DMS53 (cell line): ENCODE measurements at places on chromosomes 4 and X.

DNA sequence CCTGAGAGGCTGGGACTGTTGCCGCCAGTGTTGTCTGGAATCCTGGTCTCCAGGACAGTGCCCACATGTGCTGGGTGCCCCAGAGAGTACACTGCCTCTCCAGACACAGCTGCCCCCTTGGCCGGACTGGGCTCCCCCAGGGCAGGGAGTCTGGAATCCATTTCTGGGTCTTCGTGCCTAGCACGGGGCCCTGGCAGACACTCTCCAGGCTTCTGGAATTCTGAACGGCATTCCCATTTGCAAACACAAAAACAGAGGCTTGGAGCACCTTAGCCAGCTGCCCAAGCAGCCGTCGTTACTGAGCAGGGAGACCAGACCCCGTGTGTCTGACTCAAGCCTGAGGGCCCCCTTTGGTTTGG lies 20.8 kb downstream of the HMX1 start:
- no peak for DNase-seq

DNA sequence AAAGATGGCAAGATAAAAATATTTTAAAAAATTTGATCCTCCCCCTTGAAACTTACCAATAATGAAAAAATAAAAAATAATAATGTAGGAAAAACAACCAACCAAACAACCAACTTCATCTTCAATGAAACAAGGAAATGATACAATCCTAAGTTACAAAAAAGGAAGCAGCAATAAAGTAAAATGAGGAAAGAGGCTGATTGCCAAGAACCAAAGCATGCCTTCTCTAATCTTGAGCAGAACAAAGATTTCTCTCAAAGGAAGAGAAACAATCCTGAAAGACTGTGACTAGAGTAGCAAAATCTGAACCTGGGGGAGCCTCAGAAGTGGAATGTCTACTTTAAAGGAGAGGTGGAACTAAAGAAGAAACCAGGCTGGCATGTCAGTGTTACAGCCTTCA lies 10.9 kb upstream of the WDFY3 start:
- no peak for DNase-seq

DNA sequence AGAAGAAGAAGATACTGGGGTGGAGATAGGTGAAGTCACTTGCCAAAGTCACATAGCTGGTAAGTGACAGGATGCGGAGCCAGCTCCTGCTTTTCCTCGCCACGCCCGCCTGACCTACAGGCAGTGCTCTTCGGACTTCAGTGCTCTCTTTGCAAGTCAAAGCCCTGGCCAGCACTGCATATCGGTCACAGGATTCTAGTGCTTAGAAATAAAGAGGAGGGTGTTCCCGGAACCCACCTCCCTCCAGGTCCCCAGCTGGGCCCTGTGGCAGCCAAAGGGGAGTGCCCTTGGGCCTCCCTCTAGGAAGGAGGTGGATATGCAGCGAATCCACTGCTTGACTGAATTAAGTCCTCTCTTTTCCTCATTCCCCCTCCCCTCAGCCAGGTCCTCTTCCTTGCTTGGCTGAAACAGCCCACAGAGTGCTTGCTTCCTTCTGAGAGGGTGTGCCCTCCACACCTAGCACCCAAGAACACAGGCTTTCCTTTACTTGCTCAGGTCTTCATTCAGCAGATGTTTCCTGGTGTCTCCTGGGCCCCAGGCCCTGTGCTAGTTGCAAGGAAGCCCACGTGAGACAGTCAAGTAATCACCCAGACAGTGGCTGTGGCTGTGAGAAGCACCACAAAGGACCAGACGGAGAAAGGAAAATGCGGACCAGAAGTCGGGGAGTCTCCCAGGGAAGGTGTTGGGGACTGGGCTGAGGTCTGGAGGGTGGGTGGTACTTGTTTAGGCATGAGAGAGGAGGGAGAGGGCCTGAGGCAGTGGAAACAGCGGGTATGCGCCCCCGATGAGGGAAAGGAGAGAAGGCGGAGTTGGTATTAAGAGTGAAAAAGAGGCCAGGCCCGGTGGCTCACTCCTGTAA lies 14.0 kb upstream of the HMGB3 start:
- DNase-seq, result no peak

DNA sequence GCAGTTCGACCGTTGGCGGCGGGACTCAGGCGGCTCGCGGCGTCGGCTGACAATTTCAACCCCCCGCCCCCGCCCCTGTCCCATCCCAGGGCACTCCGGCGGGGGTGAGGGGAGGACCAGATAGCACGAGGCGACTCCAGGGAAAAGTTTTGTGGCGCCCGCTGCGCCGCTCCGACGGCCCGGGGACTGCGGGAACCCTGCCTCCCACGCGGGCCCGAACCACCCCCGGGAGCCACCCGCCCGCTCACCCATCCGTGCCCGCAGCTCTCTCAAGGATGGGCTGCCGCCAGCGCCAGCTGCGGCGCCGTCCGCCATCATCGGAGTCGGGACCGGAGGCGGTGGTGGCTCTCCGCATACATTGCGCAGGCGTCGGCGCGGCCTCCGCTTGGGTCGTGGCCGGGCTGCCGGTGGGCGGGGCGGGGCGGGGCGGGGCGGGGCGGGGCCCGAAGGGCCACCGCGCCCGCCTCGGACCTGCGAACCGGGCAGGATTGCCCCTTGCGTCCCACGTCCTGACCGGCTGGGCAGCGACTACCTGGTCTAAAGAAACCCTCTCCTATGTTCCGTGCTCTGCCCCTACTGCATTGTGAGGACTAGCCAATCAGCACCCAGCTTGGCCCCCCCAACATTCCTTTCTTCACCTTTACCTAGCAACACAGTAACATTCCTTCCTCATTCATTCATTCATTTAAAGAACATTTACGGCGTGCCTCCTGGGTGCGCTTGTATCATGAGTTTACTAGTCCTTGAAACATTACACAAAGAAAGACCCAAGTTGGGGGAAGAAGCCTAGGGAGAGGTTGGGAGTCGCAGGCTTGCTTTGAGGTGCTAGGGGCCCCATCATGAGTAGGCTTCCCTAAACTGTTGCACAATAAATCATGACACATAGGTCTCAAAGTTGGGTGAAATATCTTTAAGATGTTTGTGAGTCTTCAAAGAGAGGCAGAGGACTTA lies at the start of gene MAP7D3:
MAP7D3 (minus strand) TSS at position 360 of the 951 bp plus-strand sequence; CDS start at position 318, 42 bp downstream.
- DNase-seq, result peak; percentile 82
